Sigmoid colon (tissue), 7 donors: ENCODE measurements at places on chromosomes 6 and 20. TPM values are rescaled to one million over a fixed set of nuclear protein-coding genes. Genes with fewer than 3 reads are reported as not detected.
A peak's percentile ranks its signal among the peaks of the same experiment; 100 is the strongest.

Gene SIRPB2
- 6.6 TPM for total RNA-seq

DNA sequence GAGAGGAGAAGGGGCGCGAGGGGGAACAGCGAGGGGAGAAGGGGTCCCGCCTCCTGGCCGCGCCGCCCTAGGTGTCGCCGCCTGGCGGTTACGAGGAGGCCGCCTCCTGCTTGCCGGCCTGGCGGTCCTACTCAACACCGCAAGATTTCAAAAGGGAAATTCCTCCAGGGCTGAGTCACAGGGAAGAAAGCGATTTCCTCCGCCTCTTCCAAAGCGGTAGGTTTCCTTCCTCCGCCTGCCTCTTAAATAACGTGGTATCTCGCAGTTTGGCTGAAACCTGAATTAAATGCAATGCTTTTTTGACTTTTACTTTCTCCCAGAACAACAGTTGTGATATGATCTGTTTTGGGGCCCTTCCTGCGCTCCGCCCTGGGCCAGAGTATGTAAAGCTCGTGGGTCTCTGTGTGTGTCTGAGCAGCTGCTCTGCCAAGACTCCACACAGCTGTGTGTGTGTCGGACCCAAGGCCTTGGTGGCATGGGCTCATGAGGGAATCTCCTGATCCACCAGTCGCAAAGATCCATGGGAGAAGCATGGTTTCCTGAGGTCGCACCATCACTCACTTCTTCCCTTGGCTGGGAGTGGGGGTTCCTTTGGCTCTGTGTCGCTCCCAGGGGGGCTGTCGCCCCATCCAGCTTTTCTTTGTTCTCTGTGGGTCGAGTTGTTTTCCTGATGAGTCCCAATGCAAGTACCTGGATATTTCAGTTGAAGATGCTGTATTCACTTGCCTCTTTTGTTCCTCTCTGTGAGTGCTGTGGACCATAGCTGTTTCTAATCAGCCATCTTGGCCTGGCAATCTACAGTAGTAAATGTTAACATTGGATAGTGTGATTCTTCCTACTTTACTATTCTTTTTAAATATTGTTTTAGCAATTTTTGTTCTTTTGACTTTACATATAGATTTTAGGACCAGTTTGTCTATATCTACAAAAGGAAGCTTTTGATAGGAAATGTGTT is 31.6 kb upstream of the NOTCH4 start:
- peak; percentile 90 for DNase-seq

- DNase-seq, result no peak
Observed at GRCh38 chr6:105573138-105573537, 170.3 kb upstream of the PREP start.

DNA sequence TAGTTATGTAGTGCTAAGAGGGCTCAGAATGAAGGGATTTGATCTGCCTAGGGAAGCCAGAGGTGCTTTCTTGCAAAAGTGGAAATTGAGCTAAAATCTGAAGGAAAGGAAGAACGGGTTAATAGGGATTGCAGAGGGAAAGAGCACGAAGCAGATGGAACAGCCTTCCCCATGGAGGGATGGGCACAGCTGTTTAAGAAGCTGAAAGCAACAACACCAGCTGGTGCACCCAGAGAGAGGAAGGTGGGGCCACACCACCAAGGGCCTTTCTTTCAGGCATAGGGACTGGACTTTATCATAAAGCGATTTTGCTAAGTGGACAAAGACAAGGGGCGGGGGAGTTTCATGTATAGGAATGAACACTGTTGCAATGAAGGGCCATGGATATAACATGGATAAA is 65.8 kb upstream of the SNRPB2 start:
- DNase-seq, result no peak

DNA sequence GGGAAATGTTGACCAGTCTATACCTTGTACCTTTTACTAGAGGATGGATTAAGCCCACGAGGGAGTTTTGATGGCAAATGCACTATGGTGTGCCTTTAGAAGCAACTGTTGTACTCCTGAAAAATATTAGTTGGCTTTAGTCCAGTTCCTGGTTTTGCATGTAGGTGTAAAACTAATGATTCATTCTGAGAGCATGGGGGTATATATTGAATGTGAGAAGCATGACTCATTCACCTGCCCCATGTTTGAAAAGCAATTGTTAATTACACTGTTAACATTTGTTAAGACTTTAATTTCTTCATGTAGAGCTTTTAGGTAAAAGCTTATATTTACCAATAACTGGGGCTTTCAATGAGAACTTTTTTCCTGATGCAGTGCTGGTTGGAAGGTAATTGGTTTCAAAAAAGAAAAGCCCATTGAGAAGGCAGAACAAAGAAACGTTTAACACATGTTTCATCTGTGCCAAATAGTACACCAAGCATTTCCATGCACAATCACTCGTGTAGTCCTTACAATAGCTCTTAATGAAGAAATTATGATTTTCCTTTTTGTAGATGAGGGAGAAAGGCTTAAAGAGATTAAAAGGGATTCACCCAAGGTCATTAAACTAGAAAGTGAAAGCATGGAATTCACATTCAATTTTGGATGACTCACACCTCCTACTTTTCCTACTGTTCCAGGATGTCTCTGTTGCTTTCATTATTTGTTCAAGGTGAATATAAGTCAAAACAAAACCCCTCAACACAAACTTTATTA is 134.1 kb downstream of the CCDC170 start:
- DNase-seq, result no peak

DNA sequence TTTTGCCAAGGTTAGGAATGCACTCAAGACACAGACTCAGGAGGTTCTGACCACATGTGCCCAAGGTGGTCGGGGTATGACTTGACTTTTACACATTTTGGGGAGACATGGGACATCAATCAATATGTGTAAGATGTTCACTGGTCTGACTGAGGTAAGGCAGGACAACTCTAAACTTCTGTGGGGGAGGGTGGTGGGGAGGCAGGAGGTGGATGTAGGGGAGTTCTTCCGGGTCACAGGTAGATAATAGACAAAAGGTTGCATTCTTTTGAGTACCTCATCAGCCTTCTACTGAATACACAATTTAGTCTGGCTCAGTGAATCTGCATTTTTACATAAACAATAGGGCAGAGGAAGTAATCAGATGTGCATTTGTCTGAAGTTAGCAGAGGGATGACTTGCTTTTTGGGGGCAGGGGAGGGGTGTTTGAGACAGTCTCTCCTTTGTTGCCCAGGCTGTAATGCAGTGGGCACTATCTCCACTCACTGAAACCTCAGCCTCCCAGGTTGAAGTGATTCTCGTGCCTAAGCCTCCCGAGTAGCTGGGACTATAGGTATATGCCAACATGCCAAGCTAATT is 10.9 kb downstream of the ECHDC1 start:
- no peak for DNase-seq

Gene NRSN1
- total RNA-seq, result 5.4 TPM

Gene MCHR2
- not detected for total RNA-seq

DNA sequence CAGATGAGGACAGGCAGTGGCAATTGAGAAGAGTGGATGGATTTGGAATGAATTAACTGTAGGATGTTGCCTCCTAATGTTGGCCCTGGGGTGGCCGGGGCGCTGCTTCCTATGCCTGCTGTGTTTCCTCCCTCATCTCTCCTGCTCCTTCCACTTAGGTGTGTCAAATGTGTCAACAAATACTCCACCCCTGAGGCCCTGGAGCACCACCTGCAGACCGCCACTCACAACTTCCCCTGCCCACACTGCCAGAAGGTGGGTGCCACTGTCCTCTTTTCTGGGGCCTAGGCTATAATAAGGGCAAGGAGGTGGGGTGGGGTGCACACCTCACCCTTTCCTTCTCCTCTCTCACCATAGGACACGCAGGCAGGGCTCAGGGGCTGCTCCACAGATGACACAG is 30.0 kb upstream of the CHMP4B start:
- DNase-seq, result no peak

Gene TMEM200A
- total RNA-seq, result 0.95 TPM
